ENCODE measurements at places on chromosomes 12 and 14. TPM values are rescaled to one million over a fixed set of nuclear protein-coding genes. Genes with fewer than 3 reads are reported as not detected.

- DNase-seq: no peak
- peak overlapping the region; percentile 98 for H3K27ac ChIP-seq
- H3K27me3 ChIP-seq: no peaks in the 10 kb centered on the region
- H3K36me3 ChIP-seq: no peaks in the 10 kb centered on the region
- peak overlapping the region; percentile 48 for H3K4me3 ChIP-seq
- peaks cover 63% of the 10 kb centered on the region for H3K4me1 ChIP-seq
Observed at GRCh38 chr14:104680806-104681688, 8.4 kb upstream of the INF2 start.

The APOLD1 gene
- total RNA-seq: 3.9 TPM

DNA sequence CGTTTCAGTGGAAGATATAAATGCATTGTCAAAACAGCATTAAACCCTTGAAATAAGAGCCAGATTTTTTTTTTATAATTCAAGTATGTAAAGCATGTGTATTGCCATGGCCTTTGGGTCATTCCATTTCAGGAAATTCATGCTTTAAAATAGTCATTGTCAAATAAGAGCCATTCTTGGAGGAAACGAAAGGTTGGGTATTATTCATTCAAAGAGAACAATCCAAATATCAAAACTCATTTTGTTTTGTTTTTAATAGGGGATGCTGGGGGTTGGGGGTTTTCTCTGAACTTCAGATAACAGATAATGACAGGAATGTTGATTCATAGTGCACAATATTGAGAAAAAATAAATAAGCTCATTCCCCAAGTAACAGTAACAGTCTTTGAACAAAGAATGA lies 174.4 kb upstream of the NUDT4 start:
- no peaks in the 10 kb centered on the region for H3K27me3 ChIP-seq
- H3K27ac ChIP-seq: no peak overlapping the region
- no peak overlapping the region for H3K4me3 ChIP-seq

The PELI2 gene
- total RNA-seq: 2.0 TPM

DNA sequence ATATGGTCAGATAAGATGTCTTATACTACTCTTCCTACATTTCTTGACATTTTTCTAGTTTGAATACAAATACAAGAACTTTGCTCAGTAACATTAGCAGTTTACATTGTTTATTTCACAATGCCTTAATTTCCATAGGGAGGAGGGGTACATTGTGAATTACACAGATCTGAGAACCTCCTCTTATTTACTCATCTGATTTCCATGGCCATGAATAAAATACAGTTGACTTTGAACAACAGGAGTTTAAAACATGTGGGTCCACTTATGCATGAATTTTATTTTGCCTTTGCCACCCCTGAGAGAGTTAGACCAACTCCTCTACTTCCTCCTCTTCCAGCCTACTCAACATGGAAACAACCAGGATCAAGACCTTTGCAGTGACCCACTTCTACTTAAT lies 67.7 kb downstream of the MGST1 start:
- DNase-seq: no peak
- no peak overlapping the region for H3K27ac ChIP-seq
- H3K27me3 ChIP-seq: no peaks in the 10 kb centered on the region
- H3K4me1 ChIP-seq: no peaks in the 10 kb centered on the region
- no peaks in the 10 kb centered on the region for H3K36me3 ChIP-seq

- no peaks in the 10 kb centered on the region for H3K4me1 ChIP-seq
- H3K4me3 ChIP-seq: no peak overlapping the region
- DNase-seq: no peak
- H3K36me3 ChIP-seq: no peaks in the 10 kb centered on the region
- no peaks in the 10 kb centered on the region for H3K27me3 ChIP-seq
Observed at GRCh38 chr12:1731019-1731687, 40.3 kb downstream of the ADIPOR2 start.

- no peak for DNase-seq
- H3K4me1 ChIP-seq: no peaks in the 10 kb centered on the region
- H3K27ac ChIP-seq: no peak overlapping the region
- no peaks in the 10 kb centered on the region for H3K27me3 ChIP-seq
- no peaks in the 10 kb centered on the region for H3K36me3 ChIP-seq
Observed at GRCh38 chr14:34175574-34175973, 224.7 kb upstream of the EGLN3 start.

DNA sequence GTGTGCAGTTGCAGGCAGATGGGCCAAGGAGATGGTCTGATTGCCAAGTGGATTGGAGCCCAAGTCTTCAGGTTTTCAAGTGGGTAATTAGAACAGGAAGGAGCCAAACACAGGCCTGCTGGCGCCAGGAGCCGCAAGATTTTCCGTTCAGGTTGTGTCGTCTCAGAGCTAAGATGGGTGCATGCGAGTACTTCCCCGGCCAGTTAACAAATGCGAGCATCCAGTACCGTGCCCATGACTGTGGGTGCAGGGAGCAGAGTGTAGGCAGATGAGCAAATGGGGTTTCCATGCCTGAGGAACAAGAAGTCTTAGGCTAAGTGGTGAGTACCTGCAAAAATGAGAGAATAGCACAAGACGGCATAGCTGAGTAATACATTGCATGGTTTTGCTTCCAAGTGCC lies 90.5 kb downstream of the CHST11 start:
- H3K4me1 ChIP-seq: peaks cover 4% of the 10 kb centered on the region
- H3K36me3 ChIP-seq: no peaks in the 10 kb centered on the region
- H3K4me3 ChIP-seq: no peak overlapping the region

Data from HCT116 (cell line).